ENCODE measurements at places on chromosomes 12 and 14.

GRCh38 chr14:90509403-90509802, 112.6 kb downstream of the CALM1 start:
- DNase-seq = no peak

DNA sequence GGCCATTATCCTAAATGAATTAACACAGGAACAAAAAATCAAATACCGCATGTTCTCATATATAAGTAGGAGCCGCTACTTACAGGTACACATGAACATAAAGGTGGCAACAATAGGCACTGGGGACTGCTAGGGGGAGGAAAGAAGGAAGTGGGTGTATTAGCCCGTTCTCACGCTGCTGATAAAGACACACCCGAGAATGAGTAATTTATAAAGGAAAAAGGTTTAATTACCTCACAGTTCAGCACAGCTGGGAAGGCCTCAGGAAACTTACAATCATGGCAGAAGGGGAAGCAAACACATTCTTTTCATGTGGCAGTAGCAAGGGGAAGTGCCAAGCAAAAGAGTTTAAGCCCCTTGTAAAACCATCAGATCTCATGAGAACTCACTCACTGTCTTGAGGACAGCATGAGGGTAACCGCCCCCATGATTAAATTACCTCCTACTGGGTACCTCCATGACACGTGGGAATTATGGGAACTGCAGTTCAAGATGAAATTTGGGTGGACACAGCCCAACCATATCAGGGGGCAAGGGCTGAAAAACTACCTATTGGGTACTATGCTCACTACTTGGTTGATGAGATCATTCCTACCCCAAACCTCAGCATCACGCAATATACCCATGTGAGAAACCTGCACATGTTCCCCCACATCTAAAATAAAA, 16.4 kb upstream of the MIA2 start:
- no peak for DNase-seq

DNA sequence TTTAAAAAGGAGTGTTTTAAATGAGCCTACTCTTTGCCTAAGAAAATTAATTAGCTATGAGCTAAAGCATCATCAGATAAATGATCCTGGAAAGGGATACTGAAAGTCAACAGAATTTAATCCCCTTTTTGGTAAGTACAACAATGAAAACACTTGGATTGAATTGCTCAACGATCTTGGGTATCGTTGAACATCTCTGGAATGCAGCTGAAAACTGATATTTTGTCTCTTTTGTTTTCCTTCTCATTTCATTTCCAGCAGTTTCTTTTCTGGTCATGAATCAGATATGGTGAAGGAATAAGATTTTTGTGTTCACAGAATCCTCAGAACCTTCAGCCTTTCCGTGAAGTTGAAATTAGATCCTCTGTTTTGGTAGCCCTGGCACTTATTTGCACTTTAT, 771.2 kb downstream of the FSCB start:
- no peak for DNase-seq

- DNase-seq = no peak
Measured at GRCh38 chr14:97692084-97692483, 894.9 kb downstream of the VRK1 start.

DNA sequence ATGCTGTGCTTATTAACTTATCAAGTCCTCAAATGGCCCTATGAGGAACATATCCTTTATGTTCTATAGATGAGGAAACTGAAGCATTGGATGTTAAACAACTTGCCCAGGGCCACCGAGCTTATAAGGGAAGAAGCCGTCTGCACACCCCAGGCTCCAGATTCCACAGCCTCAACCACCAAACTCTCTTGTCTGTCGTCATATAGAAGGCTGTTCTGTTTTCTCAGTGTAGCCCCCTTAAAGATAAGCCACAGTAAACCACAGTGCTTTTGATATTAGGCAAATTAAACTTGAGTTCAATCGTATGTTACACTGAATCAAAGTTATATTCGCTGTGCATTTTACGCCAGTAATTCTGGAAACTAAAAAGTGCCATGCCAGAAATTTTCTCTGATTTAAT, 116.7 kb downstream of the PRKCH start:
- no peak for DNase-seq

GRCh38 chr14:72236629-72237028, 304.4 kb downstream of the RGS6 start:
- no peak for DNase-seq

DNA sequence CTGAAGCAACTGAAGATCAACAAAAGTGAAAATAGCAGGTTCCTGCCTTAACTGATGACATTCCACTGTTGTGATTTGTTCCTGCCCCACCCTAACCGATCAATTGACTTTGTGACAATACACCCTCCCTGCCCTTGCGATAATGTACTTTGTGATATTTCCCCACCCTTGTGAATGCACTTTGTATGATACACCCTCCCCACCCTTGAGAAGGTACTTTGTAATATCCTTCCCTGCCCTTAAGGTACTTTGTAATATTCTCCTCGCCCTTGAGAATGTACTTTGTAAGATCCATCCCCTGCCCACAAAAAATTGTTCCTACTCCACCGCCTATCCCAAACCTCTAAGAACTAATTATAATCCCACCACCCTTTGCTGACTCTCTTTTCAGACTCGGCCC, 41.4 kb downstream of the BCAT1 start:
- DNase-seq = no peak

GRCh38 chr14:81446279-81447007, 46.3 kb upstream of the STON2 start:
- no peak for DNase-seq

DNA sequence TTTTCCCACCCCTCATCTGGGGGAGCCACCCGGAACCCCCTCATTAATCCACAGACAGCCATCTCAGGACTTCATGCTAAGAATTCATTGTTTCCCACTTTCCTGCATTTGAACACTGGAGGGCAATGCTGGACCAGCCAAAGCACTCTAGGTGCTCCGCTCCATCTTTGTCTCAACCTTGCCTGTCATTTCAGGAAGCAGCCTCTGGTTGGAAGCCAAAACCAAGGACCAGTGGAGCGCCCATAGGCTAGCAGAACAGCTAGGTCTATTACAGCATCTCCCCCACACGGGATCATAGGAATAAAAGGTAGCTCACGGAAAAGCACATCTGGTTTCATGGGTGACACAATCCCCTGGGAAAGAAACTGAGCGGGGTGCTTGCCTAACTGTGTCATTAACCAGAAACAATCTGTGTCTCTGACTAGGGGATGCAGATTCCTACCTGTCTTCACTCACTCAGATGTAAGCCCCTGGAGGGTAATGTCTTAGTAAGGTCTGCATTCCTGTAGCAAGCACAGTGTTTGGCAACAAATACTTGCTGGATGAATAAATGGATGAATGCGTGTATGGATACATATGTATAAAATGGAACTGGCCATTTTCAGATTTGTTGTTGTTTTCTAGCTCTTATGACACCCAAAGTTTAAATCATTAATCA, 197.0 kb downstream of the DAD1 start:
- DNase-seq = no peak

DNA sequence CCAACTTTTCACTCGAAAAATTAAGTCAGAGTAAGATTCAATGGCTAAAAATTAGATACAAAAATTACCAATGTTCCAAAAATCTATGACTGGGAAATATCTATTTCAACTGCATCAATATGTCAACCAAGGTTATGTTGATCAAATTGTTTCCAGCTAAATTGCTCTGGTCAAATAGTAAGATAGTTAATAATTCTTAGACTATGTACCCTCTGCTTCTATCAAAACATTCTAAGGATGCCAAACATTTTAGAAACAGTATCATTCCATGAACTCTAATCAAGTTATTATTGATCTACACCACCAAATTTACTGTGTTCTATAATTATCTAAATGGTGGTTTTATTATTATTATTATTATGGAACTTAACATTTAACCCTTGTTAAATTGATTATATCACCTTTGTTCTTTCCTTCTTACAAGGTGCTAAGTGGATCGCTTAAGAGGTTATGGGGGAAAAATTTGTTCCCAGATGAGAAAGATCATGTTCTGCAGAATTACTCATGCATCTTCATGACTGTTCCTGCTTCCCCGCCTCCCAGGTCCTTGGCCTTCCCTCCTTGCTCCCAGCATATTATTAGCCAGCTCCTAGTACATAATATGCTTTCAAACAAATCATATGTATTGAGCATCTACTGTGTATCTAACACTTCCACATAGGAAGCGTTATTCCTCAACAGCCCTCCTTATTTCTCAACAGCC, 240.5 kb upstream of the KRR1 start:
- no peak for DNase-seq

DNA sequence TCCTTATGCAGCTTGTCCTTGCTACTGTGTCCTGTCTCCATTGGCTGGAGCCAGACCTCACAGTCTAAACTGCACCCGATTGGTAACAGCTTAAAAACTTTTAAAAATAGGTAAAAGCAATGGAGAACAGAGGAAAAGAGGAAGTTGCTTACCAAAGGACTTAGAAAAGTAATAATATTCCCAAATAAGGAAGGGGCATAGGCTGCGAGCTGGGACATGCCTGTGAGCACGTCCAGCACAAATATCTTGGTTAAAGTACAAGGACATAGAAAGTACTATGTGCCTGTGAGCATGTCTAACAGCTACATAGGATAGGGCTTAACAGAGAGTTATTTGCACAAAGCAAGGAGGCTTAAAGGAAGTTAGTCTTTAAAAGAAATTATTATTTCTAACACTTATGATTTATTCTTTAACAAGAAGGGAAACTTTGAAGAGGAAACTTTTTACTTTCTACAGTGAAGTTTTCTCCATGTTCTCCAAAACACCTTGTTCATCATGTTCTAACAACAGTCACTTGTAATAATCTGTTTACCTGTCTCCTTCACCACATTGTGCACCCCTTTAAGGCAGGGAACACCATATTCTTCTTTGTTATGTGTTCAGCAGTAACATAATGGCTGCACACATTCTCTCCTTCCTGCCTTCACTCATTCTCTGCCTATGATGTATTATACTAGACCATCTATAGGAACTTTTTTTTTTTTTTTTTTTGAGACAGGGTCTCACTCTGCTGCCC, 9.8 kb upstream of the UBE2N start:
- DNase-seq = no peak

- DNase-seq = no peak
Measured at GRCh38 chr14:21063479-21063878, 5.9 kb downstream of the RNASE8 start.

GRCh38 chr12:94240171-94240570, 91.8 kb downstream of the PLXNC1 start:
- DNase-seq = no peak

- no peak for DNase-seq
Measured at GRCh38 chr12:49261721-49262120, 3.2 kb upstream of the TUBA1C start.

DNA sequence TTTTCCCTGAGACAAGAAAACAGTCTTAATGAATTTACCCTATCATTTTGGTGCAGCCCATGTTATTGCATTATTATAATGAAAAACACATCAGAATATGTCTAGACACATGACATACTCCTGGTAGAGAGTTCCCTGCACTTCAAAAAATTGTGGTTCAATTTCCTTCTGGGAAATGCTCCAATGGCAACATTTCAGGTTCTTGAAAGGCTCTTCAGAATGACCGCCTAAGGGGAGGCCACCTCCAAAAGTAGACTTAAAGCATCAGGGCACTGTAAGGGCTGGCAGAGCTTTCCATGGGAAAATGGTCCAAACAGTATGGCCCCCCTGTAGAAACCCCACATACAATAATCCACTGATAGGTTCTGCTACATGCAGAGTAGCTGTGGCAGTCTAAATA, 110.7 kb downstream of the SLC25A21 start:
- no peak for DNase-seq

- DNase-seq = peak; percentile 18
Measured at GRCh38 chr12:55829967-55830600, 697 bp upstream of the DNAJC14 start.

DNA sequence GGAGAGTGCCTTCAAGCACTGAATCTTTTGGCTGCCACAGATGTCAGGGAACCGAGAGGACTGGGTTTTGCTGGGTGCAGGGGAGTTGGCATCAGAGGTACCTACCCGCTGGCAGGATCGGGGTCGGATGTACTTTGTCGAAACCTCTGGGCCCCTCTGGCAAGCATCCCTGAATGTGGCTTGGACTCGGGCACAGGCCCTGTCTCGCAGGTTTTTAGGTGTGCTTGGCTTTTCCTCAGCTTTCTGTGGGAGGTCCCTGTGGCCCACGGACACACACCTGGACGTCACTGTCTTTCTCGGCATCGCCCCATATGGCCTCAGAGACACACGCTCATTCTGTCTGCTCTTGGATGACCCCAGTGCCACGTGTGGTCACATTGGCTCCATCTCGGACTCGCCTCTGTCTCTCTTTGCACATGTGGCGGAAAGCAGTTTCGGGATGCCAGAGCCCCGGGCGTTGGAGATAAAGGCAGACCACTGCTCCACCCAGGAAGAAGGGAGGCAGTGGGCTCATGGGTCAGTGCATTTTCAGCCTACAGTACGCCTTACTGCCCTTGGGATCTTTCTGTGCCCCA, 769.6 kb upstream of the ALG10B start:
- DNase-seq = no peak

- no peak for DNase-seq
Measured at GRCh38 chr14:100115236-100115635, 44.2 kb downstream of the DEGS2 start.

- DNase-seq = no peak
Measured at GRCh38 chr12:7948589-7949260, 12.7 kb upstream of the SLC2A3 start.

- no peak for DNase-seq
Measured at GRCh38 chr12:123752046-123752445, 10.1 kb upstream of the DNAH10 start.

DNA sequence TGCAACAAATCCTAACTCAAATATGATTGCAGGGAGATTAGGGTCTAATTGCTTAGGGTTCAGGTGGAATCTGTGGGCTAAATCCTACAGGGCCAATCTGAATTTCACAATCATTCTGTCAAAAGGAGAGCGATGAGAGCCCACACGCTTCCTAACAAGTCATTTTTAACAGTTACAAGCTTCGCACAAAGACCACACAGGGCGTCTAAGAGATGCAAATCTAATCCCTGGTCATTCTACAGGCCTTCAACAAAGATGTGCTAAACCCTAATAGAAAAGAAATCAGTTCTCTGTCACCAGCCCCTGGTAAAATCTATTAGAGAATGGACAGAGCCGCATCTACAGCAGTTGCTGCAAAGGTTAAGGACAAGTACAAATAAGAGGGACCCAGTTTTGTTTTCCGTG, 15.3 kb downstream of the NKX2-1 start:
- no peak for DNase-seq

DNA sequence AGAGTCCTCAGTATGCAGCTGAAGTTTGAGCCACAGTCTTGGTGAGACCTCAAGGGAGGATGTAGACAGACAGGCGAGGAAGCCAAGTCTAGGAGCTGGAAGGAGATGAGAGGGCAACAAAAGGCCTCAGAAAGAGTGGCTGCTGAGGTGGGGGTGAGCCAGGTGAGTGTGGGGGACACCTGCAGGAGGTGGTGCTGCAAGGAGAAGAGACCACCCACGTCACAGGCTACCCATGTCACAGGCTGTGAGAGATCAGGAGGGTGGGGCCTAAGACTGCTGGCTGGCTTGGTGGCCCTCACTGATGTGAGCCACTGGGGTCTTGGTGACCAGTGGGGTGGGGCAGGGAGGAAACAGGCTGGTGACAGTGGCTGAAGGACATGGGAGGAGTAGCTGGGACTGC, 97.3 kb downstream of the KIF26A start:
- DNase-seq = no peak

GRCh38 chr12:65876161-65876560, 51.9 kb downstream of the HMGA2 start:
- DNase-seq = no peak
